Astrocyte (in vitro differentiated cells and primary cell): ENCODE measurements at places on chromosomes 5 and 9. TPM values are rescaled to one million over a fixed set of nuclear protein-coding genes. Genes with fewer than 3 reads are reported as not detected.

DNA sequence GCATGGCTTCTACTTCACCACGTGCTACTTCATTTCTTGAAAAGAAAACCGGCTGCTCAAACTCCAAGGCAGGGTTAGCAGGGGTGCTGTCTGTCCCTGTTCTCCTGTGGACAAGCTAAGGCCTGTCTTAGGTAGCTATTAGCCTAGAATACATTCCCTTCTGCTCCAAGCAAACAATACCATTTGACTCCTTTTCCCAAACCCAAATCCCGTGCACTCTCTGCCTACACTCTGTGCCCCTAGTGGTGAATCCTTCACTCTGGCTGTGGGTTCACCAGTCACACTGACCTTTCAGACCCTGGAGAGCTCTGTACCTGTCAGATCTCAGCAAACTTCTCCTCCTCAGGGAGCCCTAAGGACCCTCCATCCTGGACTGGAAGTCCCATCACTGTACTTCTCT is 211.6 kb downstream of the SLIT3 start:
- H3K4me1 ChIP-seq = no peaks in the 10 kb centered on the region
- H3K36me3 ChIP-seq = no peaks in the 10 kb centered on the region
- no peak for DNase-seq
- no peak overlapping the region for H3K4me3 ChIP-seq
- no peaks in the 10 kb centered on the region for H3K27me3 ChIP-seq

- no peaks in the 10 kb centered on the region for H3K4me1 ChIP-seq
- no peaks in the 10 kb centered on the region for H3K36me3 ChIP-seq
- H3K27ac ChIP-seq = peak overlapping the region; percentile 54
- no peak overlapping the region for H3K4me3 ChIP-seq
- H3K27me3 ChIP-seq = no peaks in the 10 kb centered on the region
- DNase-seq = peak; percentile 90
These were observed 381.6 kb downstream of the TMEM38B start for GRCh38 chr9:106075960-106076327.

DNA sequence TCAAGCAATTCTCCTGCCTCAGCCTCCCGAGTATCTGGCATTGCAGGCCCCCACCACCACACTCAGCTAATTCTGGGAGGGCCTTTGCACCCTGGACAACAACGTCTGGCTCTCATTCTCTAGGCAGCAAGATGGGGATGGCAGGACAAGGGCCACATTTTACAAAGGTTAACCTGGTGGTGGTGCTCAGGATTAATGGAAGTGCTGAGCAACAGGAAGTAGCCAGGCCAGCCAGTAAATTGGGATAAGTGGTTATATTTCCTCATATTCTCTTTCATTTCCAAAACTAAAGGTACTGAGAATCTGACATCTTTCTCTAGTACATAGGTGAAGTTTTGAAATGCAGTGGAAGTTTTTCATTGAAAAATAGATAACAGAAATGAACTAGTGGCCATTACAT is 24.7 kb upstream of the ASPN start:
- H3K4me1 ChIP-seq = peaks cover 29% of the 10 kb centered on the region
- no peak for DNase-seq
- H3K27me3 ChIP-seq = no peaks in the 10 kb centered on the region
- peak overlapping the region; percentile 84 for H3K27ac ChIP-seq
- H3K36me3 ChIP-seq = no peaks in the 10 kb centered on the region

- no peaks in the 10 kb centered on the region for H3K4me1 ChIP-seq
- DNase-seq = no peak
- H3K4me3 ChIP-seq = no peak overlapping the region
- no peak overlapping the region for H3K27ac ChIP-seq
These were observed 231.6 kb upstream of the TAS2R1 start for GRCh38 chr5:9861666-9862256.

The FGF1 gene
- total RNA-seq = 42.2 and 70.9 TPM in 2 replicates

DNA sequence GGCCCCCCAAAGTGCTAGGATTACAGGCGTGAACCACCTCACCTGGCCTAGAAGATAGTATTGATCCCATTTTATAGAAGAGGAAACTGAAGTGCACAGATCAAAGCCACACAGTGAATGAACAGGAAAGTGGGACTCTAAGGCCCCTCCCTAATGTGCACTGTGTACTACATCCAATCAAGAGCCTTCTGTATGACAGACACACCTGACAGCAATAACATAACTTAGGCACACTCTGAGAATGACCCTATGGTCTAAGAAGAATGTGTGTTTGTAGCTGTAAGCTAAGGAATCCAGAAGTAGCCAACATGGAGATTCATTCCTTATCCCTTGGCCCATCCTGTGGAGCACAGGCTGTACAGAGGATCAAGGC is 271.2 kb downstream of the SMARCA2 start:
- no peak overlapping the region for H3K27ac ChIP-seq
- H3K4me3 ChIP-seq = no peak overlapping the region
- H3K27me3 ChIP-seq = peaks cover 2% of the 10 kb centered on the region
- no peaks in the 10 kb centered on the region for H3K36me3 ChIP-seq
- no peak for DNase-seq
- peaks cover 15% of the 10 kb centered on the region for H3K4me1 ChIP-seq

GRCh38 chr9:16959391-16959790 is 88.9 kb upstream of the BNC2 start:
- no peak overlapping the region for H3K27ac ChIP-seq
- no peak overlapping the region for H3K4me3 ChIP-seq
- peaks cover 7% of the 10 kb centered on the region for H3K4me1 ChIP-seq
- peak; percentile 33 for DNase-seq
- H3K36me3 ChIP-seq = no peaks in the 10 kb centered on the region

The GRM6 gene
- total RNA-seq = not detected in 2 replicates

The PCDHGA12 gene
- total RNA-seq = 1.2 and 1.6 TPM in 2 replicates

DNA sequence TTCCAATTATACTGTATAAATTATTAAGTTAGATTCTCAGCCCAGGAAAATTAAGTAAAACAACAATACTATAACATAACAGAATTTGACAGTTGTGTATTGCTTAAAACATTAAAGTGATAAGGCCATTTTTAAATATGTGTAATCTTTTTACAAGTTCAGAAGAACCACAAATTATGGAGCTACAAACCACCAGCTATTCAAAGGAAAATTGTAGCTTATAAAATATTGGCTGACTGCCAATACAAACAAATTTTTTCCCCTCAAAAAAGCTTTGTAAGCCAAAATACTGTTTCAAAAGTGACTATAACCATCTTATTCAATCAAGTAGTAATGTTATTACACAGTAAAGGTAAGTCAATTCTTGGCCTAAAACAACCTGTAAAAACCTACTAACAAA is 21.9 kb downstream of the STRBP start:
- H3K27me3 ChIP-seq = peaks cover 2% of the 10 kb centered on the region
- peak; percentile 23 for DNase-seq
- no peaks in the 10 kb centered on the region for H3K4me1 ChIP-seq
- H3K27ac ChIP-seq = no peak overlapping the region

The LNPEP gene
- 34.9 and 36.3 TPM in 2 replicates for total RNA-seq

GRCh38 chr5:173329491-173330337 is 1.5 kb upstream of the STC2 start:
- H3K27ac ChIP-seq = peak overlapping the region; percentile 82
- H3K4me1 ChIP-seq = peaks cover 40% of the 10 kb centered on the region
- no peak for DNase-seq
- H3K36me3 ChIP-seq = peaks cover 2% of the 10 kb centered on the region
- H3K27me3 ChIP-seq = no peaks in the 10 kb centered on the region

GRCh38 chr5:34626036-34626435 is 30.1 kb upstream of the RAI14 start:
- H3K4me3 ChIP-seq = no peak overlapping the region
- no peaks in the 10 kb centered on the region for H3K27me3 ChIP-seq
- H3K4me1 ChIP-seq = peaks cover 35% of the 10 kb centered on the region
- H3K27ac ChIP-seq = peak overlapping the region; percentile 42

The EGFLAM gene
- 1.0 and 1.1 TPM in 2 replicates for total RNA-seq

DNA sequence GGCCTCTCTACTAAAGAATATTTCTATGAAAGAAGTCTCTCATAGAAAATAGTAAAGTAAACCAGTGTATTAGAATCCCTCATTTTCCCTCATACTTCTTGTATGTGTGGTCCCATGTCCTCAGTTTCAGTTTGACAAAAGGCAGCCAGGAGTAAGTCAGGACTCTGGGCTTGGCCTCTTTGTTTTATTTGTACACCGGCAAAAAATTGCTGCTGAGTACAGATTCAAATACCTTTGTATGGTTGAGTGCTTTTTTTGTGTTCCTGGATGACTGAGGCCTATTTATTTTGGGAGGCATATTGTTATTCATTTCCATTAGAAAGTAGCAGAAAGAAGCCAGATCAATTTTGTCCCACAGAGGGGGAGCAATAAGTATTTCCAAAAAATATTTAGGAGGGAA is 47.3 kb upstream of the CEP78 start:
- no peaks in the 10 kb centered on the region for H3K27me3 ChIP-seq

The CD274 gene
- total RNA-seq = 20.5 and 21.4 TPM in 2 replicates

DNA sequence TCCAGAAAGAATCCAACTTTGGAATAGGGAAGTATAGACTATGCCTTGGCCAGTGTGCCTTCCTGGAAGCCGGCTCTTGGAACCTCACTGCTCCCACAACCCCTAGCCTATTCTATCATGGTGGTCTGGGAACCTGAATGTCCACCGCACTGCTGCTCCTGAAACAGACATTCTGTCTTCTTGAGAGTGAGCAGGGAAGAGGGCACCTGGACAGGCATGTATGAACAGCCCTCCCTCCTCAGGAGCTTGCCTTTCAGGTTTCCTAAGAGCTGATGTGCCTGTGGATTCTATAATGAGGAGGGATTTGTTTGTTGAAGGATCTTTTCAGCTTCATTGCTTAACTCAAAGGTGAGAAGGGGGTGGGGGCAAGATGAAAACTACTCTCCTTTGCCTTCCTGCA is 55.1 kb upstream of the XPA start:
- DNase-seq = no peak
- no peaks in the 10 kb centered on the region for H3K36me3 ChIP-seq
- no peaks in the 10 kb centered on the region for H3K4me1 ChIP-seq
- no peak overlapping the region for H3K4me3 ChIP-seq
- H3K27me3 ChIP-seq = peaks cover 27% of the 10 kb centered on the region

GRCh38 chr5:127834094-127834531 is 130.9 kb downstream of the CCDC192 start:
- H3K27me3 ChIP-seq = no peaks in the 10 kb centered on the region
- DNase-seq = peak; percentile 22
- H3K27ac ChIP-seq = no peak overlapping the region
- H3K4me1 ChIP-seq = peaks cover 3% of the 10 kb centered on the region

DNA sequence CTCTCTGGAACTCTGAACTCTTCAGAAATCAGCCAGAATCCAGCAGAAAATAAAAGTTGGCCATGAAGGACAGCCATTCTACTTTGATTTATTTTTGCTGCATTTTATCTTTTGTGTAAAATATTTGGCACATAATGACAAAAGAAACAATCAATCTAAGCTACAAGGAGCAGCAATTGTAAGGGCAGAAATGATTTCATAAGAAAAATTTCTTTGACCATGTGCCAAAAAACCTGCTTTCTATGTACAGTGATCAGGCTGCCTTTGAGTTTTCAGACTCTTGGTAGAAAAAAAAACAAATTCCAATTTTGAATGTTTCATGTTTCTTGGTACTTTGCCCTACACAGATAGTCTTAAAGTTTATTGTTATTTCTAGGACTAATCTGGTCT is 69.8 kb upstream of the SLC1A3 start:
- H3K27me3 ChIP-seq = no peaks in the 10 kb centered on the region
- H3K4me3 ChIP-seq = no peak overlapping the region
- H3K4me1 ChIP-seq = no peaks in the 10 kb centered on the region
- DNase-seq = peak; percentile 9

DNA sequence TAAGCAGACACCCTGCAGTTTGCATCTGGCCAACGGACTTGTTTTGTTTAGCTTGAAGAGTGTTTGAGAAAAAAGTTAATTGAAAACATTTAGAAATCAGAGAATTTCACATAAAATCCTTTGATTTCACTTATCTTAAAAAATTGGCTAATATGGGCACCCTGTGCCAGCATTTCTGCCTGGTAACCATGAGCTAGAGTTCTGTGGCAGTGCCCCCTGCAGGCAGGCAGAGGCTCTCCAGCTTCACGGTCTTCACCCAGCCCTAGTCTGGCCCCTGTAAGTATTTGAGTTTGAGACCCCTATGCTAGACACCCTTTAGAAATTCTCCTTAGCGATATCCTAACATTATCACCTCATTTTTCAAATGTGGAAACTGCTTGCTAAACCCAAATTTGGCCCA is 18.8 kb upstream of the FANCC start:
- no peaks in the 10 kb centered on the region for H3K4me1 ChIP-seq
- no peak overlapping the region for H3K4me3 ChIP-seq
- no peak overlapping the region for H3K27ac ChIP-seq
- no peaks in the 10 kb centered on the region for H3K36me3 ChIP-seq
- no peak for DNase-seq

DNA sequence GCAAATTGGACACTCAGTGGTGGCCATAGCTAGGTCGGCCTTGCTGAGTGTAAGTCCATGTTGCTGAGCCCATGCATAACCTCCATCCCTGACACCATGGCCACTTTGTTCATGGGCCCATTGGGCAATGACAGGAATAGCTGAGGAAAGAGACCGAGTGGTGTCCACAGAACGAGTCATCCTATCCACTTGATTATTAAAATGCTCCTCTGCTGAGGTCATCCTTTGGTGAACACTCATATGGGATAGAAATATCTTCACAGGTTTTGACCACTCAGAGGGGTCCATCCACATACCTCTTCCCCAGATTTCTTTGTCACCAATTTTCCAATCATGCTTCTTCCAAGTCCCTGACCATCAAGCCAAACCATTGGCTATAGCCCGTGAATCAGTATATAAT is 63.6 kb downstream of the PPIC start:
- H3K27ac ChIP-seq = no peak overlapping the region
- no peaks in the 10 kb centered on the region for H3K27me3 ChIP-seq
- no peak overlapping the region for H3K4me3 ChIP-seq
- H3K36me3 ChIP-seq = no peaks in the 10 kb centered on the region
- DNase-seq = peak; percentile 29
- H3K4me1 ChIP-seq = peaks cover 5% of the 10 kb centered on the region
